CD4-positive, alpha-beta T cell (primary cell): ENCODE measurements at places on chromosomes 5 and 9.

- no peak for DNase-seq
Measured at GRCh38 chr5:34863946-34864345, 25.0 kb downstream of the TTC23L start.

DNA sequence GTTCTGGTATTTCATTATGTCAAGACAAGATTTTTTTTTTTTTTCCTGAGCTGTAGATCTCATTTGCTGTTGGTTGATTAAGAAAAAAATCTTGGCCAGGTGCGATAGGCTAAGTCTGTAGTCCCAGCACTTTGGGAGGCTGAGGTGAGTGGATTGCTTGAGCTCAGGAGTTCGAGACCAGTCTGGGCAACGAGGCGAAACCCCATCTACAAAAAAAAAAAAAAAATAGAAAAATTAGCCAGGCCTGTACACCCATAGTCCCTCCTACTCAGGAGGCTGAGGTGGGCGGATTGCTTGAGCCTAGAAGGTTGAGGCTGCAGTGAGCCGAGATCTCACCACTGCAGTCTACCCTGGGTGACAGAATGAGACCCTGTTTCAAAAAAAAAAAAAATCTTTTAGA lies 12.2 kb downstream of the CDC42SE2 start:
- DNase-seq: no peak

DNA sequence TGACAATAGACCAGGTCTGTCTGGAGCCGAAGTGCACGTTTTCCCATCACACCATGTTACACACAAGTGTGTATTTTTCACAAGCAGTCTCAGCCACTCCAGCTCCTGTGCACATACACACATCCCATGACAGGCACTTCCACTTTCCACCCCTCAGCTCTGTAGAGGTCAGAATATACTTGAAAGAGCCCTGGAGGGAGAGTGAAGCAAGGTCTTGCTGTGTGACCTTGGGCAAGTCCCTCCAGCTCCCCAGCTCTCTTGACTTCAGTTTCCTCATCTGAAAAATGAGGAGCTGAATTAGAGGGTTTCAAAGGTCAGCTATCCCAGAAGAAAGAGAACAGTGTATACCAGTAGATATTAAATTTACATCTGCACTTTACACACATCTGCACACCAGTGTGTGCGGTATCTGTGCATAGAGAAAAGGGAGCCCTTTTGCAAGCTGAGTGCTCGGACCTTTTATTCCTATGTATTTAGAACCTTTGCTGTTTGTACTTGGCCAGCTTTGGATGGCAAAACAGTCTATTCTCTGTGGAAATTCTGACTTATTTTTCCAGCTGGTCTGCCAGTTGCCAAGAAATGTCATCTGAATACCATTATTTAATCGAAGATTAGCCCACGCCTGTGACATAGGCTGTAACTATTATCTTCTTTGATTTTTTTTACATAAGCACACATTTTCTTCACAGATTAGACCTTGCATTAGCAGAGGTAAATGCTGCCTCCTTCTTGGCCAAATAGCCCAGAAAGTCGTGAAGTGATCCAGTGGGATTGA lies 528.0 kb downstream of the BNC2 start:
- DNase-seq: no peak

- DNase-seq: no peak
Measured at GRCh38 chr5:72372331-72372730, 52.2 kb downstream of the PTCD2 start.

DNA sequence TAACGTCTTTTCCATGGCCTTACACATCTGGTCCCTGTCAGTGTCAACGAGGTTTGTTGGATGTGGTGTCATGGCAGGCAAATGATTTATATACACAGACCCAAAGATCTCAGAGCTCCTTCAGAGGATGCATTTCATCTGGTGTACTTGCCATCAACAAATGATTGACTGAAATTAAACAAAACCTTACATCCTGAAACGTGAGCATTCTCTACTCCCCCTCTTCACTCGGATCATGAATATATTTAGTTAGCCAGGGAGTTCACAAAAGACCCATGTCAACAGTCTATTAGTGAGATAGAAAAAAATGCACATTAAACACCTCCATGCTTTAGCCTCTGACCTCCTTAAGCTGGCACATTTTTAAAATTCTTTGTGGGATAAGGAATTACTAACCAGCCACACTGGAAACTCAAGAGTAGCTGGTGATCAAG lies 215.6 kb downstream of the EFNA5 start:
- DNase-seq: no peak

DNA sequence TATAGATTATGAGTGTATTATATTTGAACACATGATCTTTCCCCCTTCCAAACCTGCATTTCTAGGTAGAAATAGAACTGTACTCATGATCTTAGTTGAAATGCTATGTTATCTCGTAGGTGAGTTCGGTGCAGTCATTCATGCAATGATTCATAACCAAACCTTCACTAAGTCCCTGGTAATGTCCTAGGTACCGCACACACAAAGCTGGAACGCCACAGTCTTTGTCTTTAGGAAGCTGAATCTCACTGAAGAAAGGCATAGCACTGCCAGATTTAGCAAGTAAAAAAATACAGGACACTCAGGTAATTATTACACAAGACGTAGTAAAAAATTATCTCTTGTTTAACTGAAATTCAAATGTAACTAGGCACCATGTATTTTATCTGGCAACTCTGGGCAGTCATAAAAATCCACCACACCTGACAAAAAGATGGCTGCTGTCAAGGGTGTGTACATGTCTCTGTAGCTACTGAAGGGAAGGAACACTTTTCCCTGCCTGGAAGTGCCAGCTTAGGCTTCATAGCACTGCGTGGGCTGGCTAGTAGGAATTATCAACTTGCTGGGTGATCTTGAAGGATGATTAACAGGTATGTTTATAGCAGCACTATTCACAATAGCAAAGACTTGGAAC lies 28.0 kb upstream of the TXN start:
- DNase-seq: no peak

GRCh38 chr9:4514252-4515128 lies 24.2 kb downstream of the SLC1A1 start:
- no peak for DNase-seq

DNA sequence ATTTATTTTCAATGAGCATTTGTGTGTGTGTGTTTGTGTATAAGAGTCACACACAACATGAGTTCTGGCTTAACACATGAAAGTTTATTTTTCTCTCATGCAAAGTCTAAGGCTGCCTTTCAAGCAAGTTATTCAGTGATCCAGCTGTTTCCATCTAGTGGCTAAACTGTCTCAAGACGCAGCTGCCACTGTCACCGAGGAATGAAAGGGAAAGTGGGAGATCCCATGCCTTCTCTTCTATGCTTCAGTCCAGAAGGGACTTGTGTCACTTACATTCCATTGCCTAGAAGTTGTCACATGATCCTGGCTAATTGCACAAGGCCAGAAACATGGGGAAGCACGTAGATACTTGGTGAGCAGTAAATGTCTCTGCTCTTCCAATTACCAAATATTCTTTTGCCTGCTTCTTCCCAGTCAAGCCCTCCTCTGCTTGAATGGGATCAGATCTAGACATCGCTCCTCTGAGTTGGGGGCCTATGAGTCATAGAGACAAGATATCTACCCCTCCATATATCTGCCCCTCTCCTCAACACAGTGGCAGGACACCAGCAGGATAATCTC lies 30.4 kb upstream of the SLIT3 start:
- DNase-seq: no peak

GRCh38 chr5:133460172-133460758 lies 152.1 kb downstream of the FSTL4 start:
- no peak for DNase-seq

GRCh38 chr5:1175801-1176472 lies 25.5 kb upstream of the SLC6A19 start:
- DNase-seq: no peak

- DNase-seq: no peak
Measured at GRCh38 chr5:172891716-172892421, 57.8 kb downstream of the ERGIC1 start.

- DNase-seq: no peak
Measured at GRCh38 chr5:158434749-158435148, 575.8 kb upstream of the CLINT1 start.

- no peak for DNase-seq
Measured at GRCh38 chr5:14357441-14357840, 214.3 kb downstream of the TRIO start.

DNA sequence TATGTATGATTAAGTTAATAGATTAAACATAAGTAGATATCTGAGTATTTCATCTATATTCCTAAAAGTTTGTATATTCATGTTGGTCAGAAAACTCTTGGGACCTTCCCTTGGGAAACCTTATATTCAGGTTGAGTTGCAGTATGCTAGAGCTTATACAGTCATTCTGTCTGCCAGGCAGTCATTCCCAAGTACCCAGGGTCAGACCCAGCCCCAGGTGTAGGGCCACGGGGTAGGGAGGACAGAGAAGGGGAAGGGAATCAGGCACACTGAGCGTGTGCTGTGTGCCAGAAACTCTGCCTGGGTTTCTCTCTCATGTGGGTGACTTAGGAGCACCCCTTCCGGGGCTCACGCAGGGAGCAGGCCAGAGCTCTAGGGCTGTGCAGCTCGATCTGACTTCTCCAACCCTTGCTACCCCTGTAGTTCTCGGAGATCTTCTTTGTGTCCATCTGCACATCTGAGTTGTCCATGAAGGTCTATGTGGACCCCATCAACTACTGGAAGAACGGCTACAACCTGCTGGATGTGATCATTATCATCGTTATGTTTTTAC lies 28.2 kb downstream of the CATSPER3 start:
- no peak for DNase-seq

DNA sequence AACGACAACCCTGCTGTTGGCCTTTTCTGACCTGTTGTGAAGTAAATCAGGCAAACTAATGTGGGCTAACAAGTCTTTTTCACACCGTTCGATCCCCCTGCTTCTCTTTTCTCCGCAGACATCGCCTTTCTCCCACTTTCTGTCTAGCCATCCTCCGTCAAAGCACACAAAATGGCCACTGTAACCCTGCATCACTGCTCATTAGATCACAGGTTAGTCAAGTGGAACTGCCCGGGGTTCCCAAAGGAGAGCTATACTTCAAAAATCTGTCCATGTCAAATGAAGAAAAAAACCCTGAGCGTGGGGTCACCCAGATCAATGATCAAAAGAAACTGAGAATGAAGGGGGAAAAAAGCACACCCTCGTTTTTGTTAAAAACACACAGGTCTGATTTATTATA lies 212.1 kb downstream of the ARL15 start:
- DNase-seq: no peak

- no peak for DNase-seq
Measured at GRCh38 chr9:18238752-18239447, 235.1 kb upstream of the ADAMTSL1 start.

DNA sequence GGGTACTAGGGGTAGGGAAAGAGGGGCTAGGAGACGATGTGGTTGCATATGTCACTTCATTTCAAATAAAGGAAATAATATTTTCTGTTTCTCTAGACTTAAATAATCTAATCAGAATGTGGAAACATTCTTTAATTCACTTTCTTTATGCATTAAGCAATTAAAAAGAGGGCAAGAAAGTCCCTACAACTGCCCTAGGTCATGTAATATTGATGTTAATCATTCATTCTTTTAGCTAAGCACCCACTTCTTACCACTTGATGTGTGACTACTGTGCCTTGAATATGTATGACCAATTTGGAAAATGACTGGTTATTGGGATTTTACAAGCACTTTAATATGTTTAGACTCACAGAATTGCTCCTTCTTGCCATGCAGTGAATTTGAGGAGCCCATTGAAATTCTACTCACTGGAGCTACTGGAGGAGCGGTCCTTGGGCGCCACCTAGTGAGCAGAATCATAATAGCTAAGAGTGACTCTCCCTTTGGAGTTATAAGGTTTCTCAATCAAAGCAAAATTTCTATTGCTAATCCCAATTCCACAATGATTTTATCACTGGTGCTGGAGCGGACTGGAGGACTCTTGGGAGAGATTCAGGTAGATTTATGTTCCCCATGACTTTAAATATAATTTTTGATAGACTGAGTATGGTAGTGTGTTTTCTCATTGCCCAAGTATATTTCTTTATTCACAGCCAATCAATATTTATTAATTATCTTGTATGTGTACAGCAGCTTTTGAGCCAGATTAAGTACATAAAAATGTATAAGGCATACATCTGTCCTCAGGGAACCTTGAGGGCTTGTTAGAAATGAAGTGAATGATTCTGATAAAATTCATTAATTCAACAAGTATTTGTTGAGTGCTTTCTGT lies 225.1 kb downstream of the ADGRV1 start:
- peak; percentile 41 for DNase-seq

GRCh38 chr5:146020100-146020499 lies 83.7 kb downstream of the SH3RF2 start:
- no peak for DNase-seq

DNA sequence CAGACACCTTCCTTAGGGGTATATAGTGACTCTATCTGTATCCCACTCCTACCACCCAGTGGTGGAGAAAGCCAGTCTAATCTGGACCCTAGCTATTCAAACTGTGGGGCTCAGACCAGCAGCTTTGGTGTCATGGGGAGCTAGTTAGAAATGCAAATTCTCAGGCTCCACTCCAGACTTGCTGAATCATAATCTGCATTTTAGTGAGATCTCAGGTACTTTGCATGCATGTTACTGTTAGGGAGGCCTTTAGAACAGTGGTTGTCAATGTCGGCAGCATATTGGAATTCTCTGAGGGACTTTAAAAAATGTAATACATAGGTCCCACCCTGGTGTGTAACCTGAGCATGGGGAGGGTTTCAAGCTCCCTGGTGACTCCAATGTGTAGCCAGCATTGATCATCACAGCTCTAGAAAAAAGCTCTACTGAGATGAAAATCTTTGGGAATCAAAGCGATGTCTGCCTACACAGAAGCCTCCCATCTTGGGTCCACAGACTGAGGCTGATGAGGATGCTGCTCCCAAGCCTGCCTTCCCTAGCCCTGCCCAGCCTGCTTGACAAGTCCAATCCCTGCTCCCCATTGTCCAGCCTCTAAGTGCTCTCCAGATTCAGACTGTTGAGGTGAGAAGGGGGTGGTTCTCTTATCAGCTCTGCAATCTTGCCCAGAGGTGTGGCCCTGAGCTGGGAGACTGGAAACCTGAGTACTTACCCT lies 11.9 kb upstream of the GM2A start:
- no peak for DNase-seq

DNA sequence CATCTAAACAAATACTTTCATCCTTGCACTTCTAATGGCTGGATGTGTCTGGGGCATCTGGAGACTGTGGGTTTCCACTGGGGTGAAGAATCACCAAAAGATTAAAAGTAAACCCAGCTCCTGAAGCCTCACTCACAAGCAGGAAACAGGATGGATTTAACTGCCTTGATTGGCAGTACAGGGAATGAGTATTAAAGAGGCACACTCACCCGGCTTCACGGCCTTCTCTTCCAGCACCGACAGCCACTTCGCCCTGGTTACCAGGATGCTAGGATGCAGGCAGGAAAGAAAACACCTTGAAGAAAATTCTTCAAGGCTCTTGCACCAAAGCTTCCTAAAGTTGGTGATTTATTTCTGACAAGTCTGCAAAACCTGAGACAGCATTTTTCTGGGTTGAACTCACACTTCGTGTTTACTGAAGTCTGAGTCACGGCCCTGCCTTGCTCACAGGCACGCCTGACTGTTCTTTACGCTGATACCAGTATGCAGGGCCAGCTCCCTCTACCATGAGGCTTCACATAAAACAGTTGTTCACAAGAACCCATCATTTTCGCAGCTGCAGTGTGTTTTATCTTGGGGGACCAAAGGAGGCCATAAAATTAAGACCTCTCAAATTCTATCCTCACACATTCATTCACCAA lies 56.5 kb upstream of the ZNF354A start:
- DNase-seq: no peak
